ENCODE measurements at places on chromosomes 11 and 22.

DNA sequence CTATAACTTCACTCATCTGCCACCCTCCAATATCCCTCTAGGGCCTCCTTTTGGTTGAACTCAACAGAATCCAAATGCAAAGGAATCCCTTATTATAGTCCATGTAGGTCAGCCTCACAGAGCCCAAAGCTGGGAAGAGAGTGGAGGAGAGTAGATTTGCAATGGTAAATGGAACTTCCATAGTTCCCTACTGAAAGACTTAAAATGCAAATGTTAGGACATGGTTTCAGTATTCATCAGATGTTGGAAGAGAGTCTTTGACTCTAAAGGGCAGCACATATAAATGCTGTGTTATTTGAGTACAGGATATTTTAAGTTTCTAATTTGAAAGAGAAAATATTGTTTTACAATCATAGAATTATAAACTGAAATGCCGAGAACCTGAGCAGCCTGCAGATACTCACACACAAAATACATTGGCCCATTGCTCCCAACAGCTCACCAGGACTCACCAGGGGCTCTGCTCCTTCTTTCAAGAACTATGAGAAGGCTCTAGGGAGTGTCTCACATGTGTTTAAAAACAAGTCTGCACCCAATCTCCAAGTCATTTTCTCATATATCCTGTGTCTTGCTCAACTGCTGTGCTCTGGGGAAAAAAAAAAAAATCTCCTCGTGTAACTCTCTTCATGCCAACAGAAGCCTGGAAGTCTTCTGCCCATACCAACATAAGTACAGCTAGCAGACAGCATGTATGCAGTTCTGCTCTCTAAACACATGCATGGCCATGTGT, 39.6 kb downstream of the SYT9 start:
- DNase-seq = no peak

DNA sequence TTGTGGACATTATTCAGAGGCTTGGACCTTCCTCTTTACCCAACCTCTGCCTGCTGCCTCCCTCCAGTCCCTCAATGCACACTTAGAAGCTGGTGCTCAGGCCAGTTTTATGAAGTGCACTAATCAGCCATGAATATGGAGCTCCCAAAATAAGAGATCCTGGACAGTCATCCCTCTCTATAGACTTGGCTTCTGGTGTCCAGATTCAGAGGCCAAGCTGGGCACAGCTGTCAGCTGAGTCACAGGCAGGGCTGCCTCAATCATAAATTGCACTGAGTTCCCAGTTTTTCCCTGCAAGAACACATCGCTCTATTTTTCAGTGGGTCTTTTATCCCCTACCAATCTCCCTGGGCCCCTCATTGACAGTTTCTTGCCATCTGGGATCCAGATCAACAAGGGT, 161.7 kb upstream of the CADM1 start:
- DNase-seq = no peak

- DNase-seq = no peak
Observed at GRCh38 chr11:1868636-1869291, 15.9 kb downstream of the LSP1 start.

DNA sequence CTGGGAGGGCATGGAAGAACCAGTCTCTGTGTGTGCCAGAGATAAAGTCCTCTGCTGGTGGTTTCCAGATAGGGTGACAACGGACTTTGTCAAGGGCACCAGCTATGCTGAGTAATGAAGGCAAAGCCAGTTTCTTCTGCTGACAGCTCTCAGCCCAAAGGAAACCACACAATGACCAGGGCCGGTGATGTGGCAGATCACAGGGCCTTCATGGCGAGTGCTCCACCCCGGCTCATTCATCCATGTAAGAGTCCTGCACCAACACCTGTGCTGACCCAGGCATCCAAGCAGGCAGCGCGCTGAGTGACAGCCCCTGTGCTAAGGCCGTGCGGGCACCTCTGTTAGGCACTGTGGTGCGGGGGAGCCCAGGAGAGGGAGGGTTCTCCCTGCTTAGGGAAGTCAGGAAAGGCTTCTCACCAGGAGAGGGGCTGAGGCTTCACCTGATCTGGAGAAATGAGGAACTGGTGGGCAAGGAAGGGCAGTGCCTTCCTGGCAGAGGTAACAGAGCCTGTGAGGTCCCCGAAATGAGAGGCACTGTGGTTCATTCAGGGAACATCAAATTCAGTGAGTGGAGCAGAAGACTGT, 33.8 kb downstream of the TP53I11 start:
- DNase-seq = no peak

DNA sequence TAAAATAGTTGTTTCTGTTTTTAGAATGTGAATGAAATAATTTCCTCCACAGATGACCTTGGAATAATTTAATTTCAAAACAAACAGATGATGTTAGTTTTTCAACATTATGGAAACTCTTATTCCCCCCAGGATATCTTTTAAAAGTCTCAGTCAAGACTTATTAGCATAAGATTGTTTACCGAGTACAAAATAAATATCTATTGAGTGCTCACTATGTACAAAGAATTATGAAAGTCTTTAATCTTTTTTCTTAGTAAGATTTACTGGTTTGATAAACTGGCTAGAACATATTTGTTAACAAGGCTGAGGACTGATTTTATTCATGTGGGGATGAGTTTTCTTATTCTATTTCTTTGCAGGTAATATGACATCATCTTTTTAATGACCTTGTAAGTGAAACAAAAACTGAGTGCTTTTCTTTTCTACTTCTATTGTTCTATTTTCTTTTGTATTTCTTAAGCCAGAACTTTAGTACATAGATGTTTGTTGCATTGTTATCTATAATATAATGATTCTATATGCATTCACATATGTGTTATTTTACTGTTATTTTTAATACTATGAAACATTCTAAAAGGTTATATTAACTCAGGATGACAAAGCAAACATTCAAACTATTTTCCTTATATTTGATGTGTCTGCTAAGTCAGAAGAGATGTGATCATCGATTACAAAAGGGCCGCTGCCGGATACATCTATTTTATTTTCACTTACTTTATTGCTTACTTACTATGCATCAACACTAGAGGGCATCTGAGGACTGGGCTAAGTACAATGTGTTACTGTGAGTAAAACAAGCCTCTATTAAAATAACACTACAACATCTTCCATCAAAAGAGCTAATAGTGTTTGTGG, 111.0 kb upstream of the ARHGAP42 start:
- DNase-seq = no peak
